ENCODE measurements at places on chromosomes 16 and 17.

DNA sequence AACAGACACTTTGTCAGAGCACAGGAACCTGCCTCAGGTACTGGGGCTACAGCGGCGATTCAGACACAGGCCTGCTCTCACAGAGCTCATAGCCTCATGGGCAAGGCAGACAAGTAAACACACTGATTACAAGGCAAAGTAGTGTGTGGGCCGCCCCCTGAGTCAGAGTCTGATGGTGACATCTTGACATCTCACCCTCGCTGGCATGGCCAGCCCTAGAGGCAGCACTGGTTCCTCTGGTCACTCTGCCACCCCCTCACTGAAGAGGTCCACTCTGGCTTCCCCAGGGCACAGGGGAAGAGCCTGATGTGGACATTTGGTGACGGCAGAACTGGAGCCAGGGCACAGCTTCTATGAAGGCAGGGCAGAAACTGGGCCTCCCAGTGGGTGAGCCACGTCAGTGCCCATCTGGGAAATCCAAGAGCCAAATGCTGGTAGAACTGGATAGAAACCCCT is 32.9 kb upstream of the TOB1 start:
- DNase-seq, result no peak

- DNase-seq, result no peak
Observed at GRCh38 chr17:7084088-7084487, 4.0 kb upstream of the CLEC10A start.

DNA sequence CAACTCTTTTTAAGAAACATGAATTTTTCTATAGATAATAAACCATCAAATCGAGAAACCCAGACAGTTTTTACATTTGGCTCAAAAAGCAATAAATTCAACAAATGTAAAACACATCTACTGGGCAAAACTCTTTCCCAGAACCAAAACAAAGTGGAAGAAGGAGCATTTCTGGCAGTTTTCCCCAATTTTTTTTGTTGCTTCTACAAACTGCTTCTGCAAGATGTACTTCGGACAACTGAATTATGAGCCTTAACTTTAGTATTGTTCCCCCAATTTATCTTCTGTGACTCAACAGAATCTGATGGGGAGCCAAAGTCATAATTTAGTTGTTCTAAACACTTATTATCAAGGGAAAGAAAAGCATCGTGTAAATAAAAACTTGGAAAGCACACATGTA is 1047.2 kb downstream of the CDH11 start:
- no peak for DNase-seq

GRCh38 chr17:43006639-43007551 is at the start of gene IFI35:
IFI35 (plus strand) TSS chr17:43006784; CDS start chr17:43006948, 164 bp downstream.
- DNase-seq, result peak; percentile 33

DNA sequence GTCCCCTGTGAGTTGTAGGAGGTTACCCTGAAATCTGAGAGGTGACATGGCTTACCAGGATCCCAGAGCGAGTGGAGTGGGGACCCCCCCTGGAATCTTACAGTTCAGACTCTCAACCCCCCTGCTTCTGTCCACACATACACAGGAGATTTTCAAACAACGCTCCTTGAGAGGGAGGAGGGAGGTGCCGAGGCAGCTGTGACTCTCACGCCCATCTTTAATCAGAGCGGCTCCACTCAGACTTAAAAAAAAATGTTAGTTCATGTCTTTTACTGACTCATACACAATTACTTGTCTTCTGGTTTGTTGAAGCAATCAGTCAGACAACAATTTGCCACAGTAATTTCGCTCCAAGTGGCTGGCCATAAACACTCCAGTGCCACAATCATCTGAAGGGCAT is 15.4 kb upstream of the TMEM220 start:
- no peak for DNase-seq

- DNase-seq, result no peak
Observed at GRCh38 chr17:41682631-41683030, 6.1 kb upstream of the EIF1 start.

DNA sequence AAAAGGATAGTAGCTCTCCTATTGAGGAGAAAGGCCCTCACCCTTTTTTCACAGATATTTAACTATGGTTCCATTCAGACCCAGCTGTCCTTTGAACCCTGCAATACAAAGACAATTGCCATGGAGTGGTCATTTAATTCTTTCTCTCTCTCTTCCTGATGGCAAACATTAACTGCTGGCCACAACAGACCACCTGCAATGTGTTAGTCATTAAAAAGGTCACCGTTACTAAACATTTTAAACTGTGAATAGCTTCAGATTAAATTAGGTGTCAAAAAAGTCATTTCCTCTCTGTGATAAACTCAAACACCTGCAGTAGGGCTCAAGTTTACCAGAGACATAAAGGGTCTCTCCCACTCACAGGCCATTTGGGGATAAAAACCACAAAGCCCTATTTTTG is 697.2 kb downstream of the TOX3 start:
- DNase-seq, result no peak

DNA sequence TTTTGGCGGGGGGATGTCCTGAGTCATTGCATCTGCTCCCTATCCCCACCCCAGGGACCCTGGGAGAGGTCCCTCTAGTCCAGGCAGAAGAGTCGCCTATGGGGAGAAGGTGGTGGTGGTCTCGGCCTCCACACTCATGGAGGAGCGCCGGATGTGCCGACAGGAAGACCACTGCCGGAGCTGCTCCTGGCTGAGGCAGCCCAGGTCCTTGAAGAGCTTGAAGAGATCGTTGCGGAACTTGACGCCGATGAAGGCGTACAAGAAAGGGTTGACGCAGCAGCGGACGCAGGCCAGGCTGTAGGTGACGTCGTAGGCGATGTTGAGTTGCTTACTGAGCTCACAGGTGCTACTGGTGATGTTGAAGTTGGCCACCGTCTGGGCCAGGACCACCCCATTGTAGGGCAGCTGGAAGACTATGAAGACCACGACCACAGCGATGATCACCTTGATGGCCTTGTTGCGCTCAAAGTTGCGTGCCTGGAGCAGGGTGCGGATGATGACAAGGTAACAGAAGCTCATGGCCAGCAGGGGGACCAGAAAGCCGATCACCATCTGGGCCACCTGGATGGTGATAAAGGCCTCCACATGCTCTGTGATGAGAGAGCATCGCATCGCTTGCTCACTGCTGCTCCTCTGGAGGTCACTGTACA is 10.5 kb downstream of the CCR7 start:
- no peak for DNase-seq

DNA sequence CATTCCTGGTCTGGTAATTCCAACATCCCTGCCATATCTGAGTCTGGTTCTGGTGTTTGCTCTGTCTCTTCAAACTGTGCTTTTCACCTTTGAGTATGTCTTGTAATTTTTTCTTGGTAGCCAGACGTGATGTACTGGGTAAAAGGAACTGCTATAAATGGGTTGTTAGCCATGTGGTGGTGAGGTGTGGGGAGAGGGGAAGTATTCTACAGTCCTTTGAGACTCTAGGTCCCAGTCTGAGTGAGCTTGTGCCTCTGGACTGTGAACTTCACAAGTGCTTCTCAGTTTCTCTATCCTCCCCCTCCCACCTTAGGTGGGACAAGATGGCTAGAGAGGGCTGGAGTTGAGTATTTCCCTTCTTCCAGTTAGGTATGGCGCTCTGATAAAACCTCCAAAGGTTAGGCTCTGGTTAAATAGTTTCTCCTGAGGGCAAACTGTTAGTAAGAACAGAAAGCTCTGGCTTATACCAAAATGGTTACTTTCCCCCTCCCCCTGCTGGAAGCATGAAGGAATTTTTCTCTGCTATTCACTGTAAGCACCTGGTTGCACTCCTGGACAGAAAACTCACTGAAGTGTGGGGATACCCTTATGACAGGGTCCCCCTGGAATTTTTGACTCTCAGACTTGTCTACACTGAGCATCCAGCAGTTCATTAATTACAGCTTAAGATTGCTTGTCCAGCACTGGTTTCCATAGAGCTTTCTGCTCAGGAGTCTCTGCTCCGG is 87.8 kb downstream of the MARCHF10 start:
- no peak for DNase-seq

DNA sequence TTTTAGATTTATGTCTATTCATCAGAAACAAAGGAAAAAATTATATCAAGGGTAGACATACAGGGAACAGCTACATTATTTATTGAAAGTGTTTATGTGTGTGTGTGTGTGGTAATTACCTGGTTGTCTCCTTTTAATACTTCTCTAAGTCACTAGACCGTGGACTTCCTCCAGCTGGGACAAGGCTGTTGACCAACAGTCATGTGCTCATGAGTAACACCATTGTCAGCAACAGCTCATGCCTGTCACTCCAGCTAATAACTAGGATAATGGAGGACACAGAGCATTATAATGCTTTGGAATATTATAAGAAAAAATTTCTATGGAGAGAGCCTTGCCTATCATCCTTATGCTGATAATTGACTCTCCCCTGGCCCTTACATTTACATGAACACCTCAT is 125.3 kb upstream of the SALL1 start:
- DNase-seq, result no peak

- no peak for DNase-seq
Observed at GRCh38 chr17:4097165-4097960, 45.5 kb downstream of the ZZEF1 start.

DNA sequence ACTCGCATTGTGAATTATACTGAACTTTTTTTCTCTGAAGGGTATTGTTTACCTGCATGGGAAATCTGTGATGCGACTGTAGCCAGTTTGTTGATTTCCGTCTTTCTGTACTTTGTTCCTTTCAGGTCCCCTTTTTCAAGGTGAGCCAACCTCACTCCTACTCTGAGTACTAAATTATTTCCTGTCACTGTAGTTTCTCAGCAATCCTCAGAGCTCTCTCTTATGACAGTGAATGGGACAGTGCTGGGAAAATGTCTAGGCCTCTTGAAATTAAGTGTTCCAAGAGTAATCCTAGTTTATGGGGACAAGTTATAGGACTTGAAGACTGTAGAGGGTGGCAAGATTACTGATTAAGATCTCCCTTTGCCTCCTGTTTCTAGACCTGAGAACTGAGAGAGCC is 167.6 kb downstream of the CNTNAP4 start:
- no peak for DNase-seq

- DNase-seq, result peak; percentile 97
Observed at GRCh38 chr16:85220125-85220839, 108.0 kb upstream of the CIBAR2 start.

DNA sequence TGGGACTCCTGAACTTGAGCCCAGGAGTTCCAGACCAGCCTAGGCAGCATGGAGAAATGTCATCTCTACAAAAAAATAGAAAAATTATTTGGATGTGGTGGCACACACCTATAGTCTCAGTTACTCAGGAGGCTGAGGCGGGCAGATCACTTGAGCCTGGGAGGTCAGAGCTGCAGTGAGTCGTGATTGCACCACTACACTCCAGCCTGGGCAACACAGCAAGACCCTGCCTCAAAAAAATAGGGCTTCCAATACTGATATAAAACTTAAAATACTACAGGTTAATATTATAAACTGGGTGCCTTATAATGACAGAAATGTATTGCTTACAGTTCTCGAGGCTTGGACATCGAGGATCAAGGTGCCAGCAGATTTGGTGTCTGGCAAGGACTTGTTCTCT is 10.6 kb downstream of the CES2 start:
- DNase-seq, result no peak

DNA sequence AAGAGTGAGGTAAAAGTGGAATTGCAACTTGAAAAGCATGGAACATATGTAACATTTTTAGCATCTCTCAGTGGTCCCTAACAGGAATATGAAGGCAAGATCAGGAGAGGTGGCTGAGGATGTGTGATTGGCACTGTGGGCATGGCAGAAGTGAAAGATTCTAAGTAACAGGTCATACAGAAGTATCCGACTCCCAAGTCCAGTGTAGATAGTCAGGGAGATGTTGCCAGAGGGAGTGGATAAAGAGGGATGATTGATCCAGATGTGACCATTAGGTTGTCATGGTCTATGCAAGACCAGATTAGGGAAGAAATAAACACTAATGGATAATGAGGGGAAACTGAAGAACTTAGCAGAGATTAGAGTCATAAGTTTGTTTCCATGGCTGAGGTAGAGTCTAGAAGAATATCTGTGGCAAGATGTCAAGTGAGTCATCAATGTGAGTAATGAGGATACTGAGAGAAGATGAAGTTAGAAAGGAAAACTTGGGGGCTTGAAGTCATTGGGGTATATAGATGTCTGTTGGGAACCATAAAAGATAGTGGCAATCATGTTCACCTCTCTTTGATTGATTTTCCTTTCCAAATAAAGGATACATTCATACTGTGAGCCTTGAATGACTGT is 23.9 kb upstream of the CAPNS2 start:
- DNase-seq, result no peak

- no peak for DNase-seq
Observed at GRCh38 chr16:9695152-9695551, 487.1 kb downstream of the GRIN2A start.

DNA sequence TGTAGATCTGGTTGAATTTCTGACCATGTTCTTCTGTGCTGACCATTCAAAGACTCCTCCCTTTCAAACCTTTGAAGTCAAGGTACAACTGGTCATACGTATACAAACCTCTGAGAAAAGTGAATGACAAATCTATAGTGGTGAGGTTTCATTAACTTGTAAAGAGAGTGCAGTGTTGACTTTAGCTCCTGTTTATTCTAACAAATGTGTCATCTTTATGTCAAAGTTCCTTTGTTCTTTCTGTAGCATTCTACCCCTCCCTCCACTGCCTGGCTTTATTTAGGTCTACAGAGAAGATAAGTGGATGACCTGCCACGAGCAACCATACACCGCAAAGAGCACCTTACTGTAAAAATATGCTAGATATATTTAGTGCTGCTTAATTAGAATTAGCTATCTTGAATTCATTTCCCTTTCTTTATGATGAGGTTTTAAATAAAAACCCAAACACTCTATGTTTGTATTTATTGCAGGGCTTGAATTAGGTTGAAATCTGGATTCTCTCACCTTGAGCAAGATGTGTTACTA is 520.0 kb upstream of the CDH11 start:
- DNase-seq, result no peak

DNA sequence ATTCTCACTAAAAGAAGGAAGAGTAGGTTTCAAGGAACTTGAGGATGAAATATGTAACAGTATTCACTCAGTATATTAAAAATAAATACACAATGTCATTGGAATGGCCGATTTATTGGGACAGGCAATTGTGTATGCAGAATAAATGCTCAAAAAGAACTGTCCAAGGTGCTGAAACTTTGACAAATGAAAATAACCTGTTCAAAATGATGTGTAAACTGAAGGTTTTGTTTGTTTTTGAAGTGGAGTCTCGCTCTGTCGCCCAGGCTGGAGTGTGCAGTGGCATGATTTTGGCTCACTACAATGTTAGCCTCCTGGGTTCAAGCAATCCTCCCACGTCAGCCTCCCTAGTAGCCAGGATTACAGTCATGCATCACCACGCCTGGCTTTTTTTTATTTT is 318.7 kb upstream of the RBFOX1 start:
- no peak for DNase-seq

- no peak for DNase-seq
Observed at GRCh38 chr17:57928928-57929327, 26.3 kb downstream of the CUEDC1 start.

DNA sequence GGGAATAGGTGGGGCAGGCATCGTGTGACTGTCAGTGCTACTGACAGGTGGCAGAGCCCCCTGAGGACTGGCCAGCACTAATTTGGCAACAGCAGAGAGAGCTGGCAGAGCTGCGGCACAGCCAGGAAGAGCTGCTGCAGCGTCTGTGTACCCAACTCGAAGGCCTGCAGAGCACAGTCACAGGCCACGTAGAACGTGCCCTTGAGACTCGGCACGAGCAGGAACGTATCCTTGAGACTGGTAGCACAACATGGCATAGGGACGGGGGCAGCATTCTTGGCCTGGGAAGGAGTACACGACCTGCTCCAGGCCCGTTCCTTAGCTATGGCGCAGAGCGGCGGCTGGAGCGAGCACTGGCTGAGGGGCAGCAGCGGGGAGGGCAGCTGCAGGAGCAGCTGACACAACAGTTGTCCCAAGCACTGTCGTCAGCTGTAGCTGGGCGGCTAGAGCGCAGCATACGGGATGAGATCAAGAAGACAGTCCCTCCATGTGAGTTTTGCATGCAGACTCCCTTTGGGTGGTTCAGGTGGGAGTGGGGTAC is 3.0 kb upstream of the NRN1L start:
- no peak for DNase-seq

- peak; percentile 24 for DNase-seq
Observed at GRCh38 chr17:49861150-49861884, 13.4 kb upstream of the TAC4 start.

All from NCI-H2171 (cell line).